Ureter (tissue), 1 donor: ENCODE measurements at places on chromosomes 7 and 10. TPM values are rescaled to one million over a fixed set of nuclear protein-coding genes. Genes with fewer than 3 reads are reported as not detected.

The ASIC3 gene
- 0.34 TPM for total RNA-seq

The PKD1L1 gene
- total RNA-seq, result 5.9 TPM

The ANXA11 gene
- total RNA-seq, result 372 TPM

The CTNNA3 gene
- total RNA-seq, result 1.1 TPM

The AFAP1L2 gene
- 17.9 TPM for total RNA-seq

The FRMD4A gene
- total RNA-seq, result 37.9 TPM

The XRCC2 gene
- 0.96 TPM for total RNA-seq

The PLEKHS1 gene
- total RNA-seq, result 25.7 TPM

The SH2D4B gene
- total RNA-seq, result not detected

The KNDC1 gene
- total RNA-seq, result 2.2 TPM

The NPTX2 gene
- 12.5 TPM for total RNA-seq

The HNRNPH3 gene
- total RNA-seq, result 103 TPM

The ASB15 gene
- total RNA-seq, result not detected

The DOCK1 gene
- total RNA-seq, result 97.7 TPM

DNA sequence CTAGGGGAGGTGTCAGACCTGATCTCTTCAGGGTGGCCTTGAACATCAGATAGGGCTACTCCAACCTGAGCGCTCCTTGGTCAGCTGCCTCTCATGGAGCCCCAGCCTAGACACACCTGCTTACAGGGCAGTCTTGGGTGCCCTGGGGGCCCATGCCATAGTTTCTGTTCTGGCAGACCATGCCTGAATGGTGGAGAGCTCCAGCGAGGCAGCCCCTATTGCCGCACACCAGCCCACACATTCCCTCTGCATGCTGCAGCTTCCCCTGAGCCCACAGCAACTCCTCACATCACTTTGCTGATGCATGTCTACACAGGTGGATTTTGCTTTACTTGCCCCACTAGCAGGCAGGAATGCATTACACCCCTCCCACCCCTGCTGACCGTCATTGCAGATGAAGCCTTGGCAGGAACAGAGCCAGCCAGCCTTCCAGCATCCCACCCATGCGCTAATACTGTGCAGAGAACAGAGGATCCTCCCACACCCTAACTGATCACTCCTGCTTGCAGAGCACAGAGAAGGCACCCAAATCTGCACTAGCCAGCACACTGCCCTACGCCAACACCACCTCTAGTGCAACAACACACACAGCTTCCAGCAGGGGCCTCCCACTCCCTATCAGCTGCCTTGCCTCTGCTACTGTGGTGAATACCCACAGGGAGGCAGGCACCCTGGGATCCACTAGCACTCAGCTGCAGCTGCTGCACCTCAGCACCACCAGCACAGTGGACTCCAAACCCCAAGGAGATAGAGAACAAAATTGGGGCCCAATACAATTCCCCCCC is 43.0 kb upstream of the GRM3 start:
- DNase-seq, result no peak

- no peak for DNase-seq
These were observed 68.3 kb downstream of the ABRAXAS2 start for GRCh38 chr10:124869941-124870340.

DNA sequence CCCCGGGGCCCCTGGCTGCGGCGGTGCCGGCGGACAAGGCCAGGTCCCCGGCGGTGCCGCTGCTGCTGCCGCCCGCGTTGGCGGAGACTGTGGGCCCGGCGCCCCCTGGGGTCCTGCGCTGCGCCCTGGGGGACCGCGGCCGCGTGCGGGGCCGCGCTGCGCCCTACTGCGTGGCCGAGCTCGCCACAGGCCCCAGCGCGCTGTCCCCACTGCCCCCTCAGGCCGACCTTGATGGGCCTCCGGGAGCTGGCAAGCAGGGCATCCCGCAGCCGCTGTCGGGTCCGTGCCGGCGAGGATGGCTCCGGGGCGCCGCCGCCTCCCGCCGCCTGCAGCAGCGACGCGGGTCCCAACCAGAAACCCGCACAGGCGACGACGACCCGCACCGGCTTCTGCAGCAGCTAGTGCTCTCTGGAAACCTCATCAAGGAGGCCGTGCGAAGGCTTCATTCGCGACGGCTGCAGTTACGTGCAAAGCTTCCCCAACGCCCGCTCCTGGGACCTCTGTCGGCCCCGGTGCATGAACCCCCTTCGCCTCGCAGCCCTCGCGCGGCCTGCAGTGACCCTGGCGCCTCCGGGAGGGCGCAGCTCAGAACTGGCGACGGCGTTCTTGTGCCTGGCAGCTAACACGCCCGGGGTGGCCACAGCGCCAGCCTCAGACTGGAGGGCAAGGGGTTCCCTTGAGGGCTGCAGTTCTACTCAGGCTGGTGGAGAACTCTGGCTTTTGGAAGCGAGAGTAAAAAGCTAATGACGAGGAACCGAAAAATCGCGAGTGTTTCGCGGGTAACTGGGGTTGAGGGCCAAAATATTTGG is 804 bp downstream of the FRAT1 start:
- peak; percentile 54 for DNase-seq

GRCh38 chr7:121244120-121244870 is 84.5 kb upstream of the WNT16 start:
- DNase-seq, result no peak

DNA sequence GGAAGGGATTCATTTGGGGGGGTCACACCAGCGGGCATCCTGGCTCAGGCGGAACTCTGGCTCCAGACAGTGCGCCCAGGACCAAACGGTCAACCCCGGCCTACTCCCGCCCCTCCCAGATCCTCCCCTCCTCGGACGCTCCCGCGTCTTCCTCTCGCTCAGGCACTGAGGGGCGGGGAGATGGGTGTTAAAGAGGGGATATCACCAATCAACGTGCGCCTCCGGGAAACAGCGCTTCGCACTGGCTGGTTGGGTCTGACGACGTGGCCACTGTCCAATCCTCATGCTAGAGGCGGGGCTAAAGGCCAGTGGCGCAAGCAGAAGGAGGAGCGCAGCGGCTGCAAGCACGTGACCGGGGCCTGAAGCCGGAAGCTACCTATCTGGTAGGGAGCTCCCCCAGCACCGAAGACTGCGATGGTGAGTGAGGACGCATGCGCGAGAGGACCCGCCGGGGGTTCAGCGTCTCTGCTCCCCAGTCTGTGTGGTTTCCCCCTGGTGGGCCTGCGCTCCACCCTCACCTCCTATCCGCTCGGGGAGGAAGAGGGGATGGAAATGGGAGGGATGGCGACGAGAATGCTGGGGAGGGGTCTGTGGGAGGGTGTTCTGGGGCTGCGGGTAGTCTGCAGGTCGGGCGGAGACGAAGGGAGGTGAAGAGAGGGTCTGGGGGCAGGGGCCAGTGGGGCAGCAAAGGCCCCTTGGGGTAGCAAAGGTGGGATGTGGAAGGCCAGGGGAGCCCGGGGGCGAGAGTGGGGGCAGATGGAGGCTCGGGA is at the start of gene LAMTOR4:
LAMTOR4 (plus strand) TSS at position 360 of the 770 bp plus-strand sequence; CDS start at position 415, 55 bp downstream.
- peak; percentile 99 for DNase-seq

DNA sequence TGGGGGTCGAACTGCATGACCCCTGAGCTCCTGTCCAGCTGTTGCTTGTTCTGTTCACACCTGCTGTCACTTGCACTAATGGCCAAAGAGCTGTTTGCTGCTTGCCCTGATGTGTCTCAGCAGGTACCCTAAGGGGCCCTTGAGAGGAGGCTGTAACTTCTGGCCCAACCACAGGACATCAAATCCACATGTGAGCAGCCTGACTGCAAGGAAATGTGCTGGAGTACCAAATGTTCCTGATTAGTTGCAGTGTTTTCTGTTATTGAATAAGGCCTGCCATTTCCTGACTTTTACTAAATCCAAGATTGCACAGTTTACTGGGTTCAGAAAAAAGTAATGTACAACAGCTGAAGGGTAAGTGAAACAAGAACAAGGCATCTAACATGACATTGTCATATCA is 91.7 kb upstream of the IL6 start:
- DNase-seq, result no peak

GRCh38 chr7:18200266-18200665 is 172.6 kb upstream of the PRPS1L1 start:
- DNase-seq, result no peak

- DNase-seq, result no peak
These were observed 521.1 kb upstream of the POT1 start for GRCh38 chr7:125450749-125451148.

GRCh38 chr7:5584096-5584495 is 160.5 kb upstream of the TNRC18 start:
- DNase-seq, result no peak

DNA sequence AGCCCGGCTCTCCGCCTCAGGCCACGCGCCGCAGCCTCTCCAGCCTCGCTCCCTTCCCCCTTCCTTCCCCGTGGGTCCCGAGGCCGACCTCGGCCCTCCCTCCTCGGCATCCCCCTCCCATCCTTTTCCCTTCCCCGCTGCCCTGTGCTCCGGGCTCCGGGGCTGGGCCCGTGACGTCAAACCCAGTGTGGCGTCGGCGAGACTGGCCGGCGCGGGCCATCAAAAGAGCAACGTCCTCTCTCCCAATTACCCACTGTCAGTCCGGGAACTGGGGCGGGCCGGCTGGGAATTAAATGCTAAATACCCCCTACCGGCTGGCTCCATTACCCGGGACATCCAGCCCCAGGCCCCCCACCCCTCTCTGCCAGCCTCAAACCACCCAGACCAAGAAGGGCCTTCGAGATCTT is 2.6 kb upstream of the GATA3 start:
- DNase-seq, result no peak

GRCh38 chr7:107684947-107685463 is 24.4 kb downstream of the SLC26A4 start:
- DNase-seq, result no peak

DNA sequence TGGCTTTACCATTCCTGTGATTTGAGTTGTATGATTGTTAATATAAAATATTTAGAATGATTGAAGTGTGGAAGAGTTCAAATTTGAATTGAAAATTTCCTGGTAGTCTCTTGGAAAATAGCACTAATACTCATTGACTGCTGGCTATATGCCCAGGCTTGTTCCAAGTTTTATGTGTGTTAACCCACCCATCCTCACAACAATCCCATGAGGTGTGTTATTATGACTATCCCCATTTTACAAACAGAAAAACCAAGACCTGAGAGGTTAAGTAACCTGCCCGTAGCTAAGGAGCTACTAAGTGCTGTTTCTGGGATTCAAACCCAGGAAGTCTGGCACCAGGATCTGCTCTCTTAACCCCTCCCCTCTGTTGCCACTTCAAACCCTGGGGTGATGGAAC is 213.9 kb downstream of the CREB5 start:
- no peak for DNase-seq

GRCh38 chr7:157488281-157488680 is 151.5 kb downstream of the DNAJB6 start:
- DNase-seq, result peak; percentile 32

- DNase-seq, result no peak
These were observed 7.9 kb downstream of the ANTXRL start for GRCh38 chr10:46294641-46295220.

- no peak for DNase-seq
These were observed 13.4 kb downstream of the MBL2 start for GRCh38 chr10:52759154-52759553.

DNA sequence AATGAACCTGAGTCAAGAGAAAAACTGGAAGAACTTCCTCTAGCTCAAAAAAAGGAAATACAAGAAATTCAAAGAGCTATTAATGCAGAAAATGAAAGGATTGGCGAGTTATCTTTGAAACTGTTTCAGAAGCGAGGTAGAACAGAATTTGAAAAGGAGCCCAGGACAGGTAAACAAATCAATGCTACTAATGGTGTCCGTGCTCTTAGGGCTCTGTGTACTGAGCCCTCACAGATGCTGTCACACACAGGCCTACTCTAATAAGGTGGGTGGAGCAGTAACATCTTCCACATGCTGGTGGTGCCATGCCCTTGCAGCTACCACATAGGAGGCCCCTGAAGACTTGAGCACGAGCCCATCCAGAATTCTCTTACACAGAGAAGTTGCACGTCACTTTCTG is 46.1 kb downstream of the DYNC2I1 start:
- no peak for DNase-seq

- DNase-seq, result no peak
These were observed 3.1 kb downstream of the HNRNPA2B1 start for GRCh38 chr7:26197153-26198115.

- no peak for DNase-seq
These were observed 9.2 kb downstream of the PFKFB3 start for GRCh38 chr10:6211671-6212635.

DNA sequence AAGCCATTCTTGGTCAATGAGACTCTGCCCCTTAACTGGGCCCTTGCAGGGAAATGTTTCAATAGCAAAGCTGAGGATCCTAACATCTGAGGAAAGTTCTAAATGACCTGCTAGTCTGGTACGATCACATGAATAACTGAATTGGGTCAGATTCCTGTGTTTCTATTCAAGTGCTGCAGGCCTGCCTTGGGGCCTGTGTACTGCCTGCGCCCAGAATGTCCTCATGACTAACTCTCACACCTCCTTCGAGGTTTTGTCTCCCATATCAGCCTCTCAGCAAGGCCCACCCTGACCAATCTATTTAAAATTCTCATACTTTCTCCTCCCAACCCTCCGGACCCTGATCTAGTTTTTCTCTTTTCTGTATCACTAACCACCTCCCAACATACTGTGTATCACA is 4.4 kb downstream of the JAZF1 start:
- DNase-seq, result no peak

DNA sequence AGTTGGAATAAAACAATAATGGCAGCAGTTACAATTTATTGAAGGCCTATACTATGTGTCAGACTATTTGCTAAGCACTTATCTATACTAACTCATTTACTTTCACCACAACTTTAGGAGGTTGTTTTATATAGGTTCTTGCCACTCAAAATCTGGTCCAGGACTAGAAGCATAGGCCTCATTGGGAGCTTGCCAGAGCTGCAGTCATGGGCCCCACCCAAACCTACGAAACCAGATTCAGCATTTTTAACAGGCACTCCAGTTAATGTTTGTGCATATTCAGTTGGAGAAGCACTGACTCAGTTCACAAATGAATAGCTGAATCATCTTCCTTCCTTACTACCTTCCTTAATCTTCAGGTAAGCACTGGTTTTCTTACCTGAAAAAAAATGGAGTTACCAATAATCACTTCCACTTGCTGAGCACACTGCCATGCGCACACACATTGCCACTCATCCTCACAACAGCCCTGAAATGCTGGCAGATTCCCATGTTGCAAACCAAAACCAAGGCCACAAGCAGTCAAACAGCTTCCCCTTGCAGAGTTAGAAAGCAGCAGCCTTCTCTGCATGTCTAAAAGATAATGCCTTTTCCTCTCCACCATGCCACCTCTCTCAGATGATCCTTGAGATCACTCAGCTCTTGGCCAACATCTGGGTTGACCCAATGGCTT is 122.4 kb downstream of the SLC16A9 start:
- no peak for DNase-seq

DNA sequence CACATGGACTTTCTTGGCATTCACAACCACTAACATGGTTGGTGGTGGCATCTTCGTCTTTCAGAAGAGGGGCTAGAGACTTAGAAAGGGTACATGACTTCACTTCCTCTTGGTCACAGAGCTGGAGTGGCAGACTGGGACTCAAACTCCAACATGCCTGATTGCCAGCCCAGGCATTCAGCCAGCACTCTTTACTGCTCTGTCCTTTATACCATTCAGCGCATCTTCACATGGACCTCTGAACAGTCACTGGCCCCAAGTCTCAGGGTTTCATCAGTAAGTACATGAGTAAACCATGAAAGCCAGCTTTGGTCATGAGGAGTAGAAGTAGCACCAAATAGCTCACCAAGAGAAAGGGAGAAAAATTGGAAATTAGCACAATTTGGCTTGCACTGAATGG is 148.4 kb upstream of the KLF14 start:
- DNase-seq, result no peak
